Central memory CD8-positive, alpha-beta T cell (primary cell): ENCODE measurements at places on chromosomes 16 and 17.
A peak's percentile ranks its signal among the peaks of the same experiment; 100 is the strongest.

GRCh38 chr17:5558815-5559785 lies 25.2 kb downstream of the NLRP1 start:
- DNase-seq: no peak

GRCh38 chr16:50425044-50425443 lies 56.3 kb upstream of the BRD7 start:
- no peak for DNase-seq

- DNase-seq: no peak
These were observed 5.3 kb upstream of the IRX3 start for GRCh38 chr16:54291656-54292487.

DNA sequence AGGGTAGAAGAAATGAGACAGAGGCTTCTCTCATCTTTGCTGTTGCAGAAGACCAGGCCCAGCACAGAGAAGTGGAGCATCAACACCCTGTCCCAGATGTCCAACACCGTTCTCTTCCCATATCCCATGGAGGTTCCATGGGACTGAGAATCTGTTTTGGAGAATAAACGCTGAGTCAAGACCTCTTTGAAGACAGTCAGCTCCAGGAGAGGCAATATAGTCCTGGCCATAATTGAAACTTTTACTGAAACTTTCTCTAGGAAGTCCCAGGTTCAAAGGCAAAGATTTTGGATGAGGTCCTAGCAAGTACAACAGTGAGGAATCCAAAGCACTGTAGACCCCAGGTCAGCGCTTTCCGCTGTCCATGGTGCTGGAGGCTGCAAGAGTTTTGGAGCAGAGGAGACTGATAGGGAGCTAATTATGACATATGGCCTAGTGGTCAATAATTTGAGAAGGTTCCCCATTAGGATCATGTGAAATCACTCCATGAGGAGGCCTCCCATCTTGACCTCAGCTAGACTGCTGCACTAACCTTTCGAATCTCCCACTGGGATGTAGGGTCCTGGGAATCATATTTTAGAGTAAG lies 36.0 kb downstream of the OSBPL7 start:
- no peak for DNase-seq

DNA sequence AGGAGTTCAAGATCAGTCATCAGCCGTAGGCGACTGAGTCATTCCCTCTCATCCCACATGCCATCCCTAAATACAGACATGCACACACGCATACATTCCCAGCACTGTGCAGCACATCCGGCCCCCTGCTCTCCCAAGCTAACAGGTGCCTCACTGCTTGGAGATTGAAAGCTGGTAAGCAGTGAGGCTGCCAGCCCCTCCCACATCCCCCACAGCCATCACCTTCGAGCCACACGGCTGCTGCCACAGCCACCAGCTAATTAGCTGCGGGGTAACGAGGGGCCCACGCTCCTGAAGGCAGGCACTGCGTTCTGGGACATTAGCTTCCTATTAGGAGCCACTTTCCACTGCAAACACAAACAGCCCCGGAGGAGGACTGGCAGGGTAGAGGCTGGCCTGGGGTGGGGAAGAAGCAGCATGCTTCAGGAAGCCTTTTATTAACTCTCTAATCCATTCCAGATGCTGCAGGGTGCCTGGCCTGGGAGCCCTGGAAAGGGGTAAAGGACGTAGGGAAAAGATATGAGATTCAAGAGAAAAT lies 179.6 kb downstream of the CCT6B start:
- DNase-seq: no peak

- DNase-seq: no peak
These were observed 22.5 kb downstream of the SLFN12L start for GRCh38 chr17:35515027-35515426.

- no peak for DNase-seq
These were observed 131.4 kb upstream of the GSE1 start for GRCh38 chr16:85481738-85482137.

DNA sequence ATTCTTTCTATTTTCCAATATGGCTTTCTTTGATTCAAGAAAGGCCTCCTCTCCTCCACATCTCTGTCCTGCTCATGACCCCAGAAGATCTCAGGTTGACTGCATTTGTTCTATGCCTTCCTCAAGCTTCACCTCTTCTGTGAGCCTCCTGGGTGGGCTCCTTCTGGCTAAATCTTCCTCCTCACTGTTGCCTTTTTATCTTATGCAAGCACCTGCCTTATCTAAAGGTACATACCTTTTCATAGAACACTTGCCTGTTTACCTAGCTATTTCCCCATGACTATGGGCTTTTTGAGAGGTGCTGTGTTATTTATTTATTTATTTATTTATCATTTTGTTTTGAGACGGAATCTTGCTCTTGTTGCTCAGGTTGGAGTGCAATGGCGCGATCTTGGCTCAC lies 81.1 kb downstream of the UTP18 start:
- no peak for DNase-seq

DNA sequence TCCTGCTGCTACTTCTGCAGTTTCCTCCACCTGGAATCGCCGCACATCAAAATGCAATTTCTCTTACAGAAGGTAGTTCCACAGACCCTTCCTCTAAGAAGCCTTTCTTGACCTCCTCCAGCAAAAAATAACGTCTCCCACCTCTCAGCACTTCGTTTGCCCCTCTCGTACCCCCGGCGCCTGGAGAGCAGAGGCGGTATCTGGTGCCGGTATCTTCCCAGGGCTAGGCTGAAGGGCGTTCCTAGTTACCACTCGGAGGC lies 482 bp downstream of the DCTPP1 start:
- DNase-seq: no peak

DNA sequence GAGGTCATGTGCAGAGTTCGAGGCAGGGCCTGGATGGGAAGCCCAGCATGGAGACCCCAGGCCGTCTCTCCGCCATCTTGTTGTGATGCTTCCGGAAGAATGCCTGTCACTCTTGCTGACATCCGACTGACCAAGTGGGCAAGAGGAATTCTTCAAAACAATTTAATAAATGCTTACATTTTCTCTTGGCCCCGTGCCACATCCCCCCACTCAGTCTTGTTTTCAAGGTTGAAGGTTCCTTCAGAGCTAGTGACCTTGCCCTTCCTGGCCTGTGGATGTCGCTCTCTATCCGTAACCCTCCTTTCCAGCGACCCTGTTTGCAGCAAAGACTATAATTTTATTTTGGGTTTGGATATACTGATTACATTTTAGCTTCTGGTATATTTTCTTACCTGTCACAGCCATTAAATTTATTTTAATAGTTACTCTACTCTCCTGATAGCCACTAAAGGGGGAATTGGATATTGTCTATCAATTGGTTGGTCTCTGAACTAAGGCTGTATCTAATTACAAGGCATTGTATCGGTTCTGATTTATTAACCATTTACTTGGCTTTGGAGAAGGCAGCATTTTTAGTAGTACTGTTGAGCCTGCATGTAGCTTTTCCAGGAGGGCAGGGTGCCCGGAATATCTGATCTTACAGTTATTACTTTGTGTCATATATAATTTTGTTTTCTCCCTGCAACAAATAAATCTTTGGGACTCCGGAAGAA lies 264.5 kb downstream of the WWOX start:
- no peak for DNase-seq

GRCh38 chr17:29592850-29593551 lies at the start of gene ANKRD13B:
ANKRD13B (plus strand) TSS chr17:29593132; CDS start chr17:29593622, 490 bp downstream.
- no peak for DNase-seq

DNA sequence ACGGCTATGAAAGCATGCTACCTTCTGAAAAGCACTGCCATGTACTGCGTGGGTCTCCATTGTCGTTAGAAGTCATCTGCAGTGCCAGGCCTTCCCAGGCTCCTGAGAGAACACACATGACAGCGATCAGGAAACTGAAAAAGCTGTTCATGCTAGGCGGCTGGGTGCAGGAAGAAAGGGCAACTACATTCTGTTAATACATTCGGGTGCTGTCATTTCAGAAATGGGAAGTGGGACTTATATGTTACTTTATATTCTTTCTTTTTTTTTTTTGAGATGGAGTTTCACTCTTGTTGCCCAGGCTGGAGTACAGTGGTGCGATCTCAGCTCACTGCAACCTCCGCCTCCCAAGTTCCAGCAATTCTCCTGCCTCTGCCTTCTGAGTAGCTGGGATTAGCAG lies 19.9 kb downstream of the CFAP20 start:
- DNase-seq: no peak

- peak; percentile 29 for DNase-seq
These were observed 1.1 kb downstream of the MPP2 start for GRCh38 chr17:43905985-43906852.

- no peak for DNase-seq
These were observed 26.7 kb upstream of the POLR3E start for GRCh38 chr16:22270525-22270924.

DNA sequence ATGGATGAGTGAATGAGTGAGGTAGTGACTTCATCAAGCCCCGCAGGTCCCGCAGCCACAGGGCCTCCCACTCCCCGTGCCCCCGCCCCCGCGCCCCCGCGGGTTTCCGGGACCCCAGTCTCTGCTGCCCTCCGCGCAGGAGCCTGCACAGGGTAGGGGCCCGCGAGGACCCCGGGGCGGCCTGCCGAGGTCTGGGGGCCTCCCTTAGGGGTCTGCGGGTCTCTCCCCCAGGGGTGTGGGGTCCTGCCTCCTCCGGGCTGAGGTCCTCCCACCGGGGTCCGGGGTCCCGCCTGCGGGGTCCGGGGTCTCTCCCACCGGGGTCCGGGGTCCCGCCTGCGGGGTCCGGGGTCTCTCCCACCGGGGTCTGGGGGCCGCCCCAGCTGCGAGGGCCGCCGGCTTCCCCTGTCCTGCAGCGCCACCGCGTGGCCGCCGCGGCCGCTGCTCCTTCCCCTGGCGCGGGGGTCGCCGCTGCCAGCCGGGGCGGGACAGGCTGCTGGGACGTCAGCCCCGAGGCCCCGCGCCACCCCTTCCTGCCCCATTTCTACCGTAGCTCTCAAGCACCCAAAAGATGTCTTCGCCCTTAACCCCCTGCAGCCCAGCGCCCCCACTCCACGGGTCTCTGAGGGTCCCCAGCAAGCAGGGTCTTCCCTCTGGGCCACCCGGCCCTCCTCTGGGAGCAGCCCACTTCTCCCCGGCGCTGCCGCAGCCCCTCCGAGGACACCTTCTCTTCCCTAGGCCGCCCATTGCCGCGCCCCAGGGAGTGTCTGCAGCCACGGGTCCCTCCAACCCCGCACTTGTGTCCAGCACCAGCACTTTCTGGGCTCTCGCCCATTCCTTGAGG lies 10.4 kb upstream of the CHMP6 start:
- DNase-seq: no peak

DNA sequence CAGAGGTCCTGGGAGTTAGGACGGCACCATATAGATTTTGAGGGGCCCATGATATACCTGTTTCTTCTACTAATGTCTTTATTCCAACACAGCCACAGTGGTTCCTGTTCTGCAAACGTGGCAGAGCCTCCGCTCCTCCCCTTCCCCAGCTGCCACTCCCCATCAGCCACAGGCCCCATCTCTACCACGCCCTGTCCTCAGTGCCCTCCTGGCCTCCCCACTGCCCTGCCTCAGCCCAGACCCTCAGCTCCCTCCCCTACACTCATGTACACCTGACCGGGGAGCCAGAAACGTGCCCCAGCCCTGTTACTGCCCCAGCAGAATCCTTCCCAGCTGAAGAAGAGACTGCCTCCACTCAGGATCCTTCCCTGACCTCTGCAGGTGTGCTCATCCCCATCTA lies 11.9 kb upstream of the RBFOX3 start:
- DNase-seq: no peak

- DNase-seq: peak; percentile 92
These were observed 14.2 kb upstream of the RHBDF2 start for GRCh38 chr17:76515274-76515949.

DNA sequence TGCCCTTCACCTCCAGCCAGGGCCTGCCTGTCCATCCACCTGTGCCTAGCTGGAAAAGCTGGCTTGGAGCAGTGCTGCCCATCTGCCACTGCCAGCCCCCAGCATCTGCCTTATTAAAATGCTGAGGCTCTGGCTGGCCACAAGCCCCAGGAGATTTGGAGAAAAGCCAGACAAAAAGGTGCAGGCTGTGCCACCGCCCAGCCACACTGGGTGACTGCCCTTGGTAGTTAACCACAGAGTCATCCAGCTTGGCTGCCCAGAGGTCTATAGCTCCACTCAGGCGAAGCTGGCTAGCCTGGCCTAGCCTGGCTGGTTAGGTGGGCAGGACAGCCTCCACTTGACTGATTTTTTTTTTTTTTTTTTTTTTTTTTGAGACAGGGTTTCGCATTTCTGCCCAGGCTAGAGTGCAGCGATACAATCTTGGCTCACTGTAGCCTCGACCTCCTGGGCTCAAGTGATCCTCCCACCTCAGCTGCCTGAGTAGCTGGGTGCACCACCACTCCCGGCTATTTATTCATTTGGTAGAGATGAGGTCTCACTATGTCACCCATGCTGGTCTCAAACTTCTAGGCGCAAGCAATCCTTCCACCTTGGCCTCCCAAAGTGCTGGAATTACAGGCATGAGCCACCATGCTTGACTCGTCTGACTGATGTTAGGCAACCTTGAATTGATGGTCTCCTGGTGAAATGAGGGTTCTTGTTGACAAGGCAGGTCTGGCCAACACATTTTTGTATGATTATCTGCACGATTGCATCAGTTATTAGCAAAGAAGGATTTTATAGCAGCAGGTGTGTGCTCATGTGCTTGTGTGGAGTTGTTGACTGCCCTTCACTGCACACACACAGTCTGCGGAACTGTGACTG lies 103.8 kb downstream of the RAB11FIP4 start:
- no peak for DNase-seq

- no peak for DNase-seq
These were observed 71.0 kb upstream of the CCL1 start for GRCh38 chr17:34434052-34434451.

DNA sequence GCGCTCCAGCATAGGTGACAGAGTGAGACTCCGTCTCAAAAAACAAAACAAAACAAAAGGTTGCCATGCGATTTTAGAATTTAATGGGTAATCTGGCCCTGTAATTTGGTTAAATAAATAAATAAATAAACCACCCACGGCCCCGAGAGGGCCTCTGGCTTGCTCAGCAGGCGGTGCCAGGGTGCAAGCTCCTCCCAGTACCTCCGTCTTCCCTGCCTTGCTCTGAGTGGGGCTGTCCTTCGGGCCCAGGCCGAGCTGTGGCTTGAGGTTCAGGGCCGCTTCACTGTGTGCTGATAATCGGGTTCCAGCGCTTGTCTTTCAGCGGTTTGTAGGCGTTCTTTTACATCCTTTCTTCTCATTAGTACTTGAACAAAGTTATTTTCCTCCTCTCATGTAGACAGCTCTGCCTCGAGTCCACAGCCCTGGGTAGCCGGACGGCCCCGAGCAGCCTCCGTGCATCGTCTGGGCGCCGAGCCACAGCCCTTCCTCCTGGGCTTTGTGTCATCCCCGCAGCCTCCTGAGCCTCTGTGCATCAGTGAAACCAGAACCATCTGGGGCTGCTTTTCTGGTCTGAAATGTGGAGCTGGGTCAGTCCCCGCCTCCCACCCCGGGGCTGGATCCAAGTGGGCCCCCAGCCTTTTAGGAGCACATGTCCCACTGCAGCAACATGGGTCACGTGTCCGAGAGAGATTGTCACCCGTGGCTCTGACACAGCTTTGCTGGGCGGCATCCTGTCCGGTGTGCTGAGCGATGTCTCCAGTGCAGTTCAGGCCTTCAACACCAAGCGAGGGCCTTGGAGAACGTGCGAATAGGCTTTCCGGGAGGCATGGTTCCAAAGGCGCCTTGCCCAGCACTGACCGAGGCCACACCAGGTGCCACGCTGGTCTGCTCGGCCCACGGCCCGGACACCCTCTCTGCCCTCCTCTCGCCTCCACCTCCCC lies 157.4 kb upstream of the CHMP6 start:
- DNase-seq: no peak
